ENCODE measurements at places on chromosomes 5 and 9.
A peak's percentile ranks its signal among the peaks of the same experiment; 100 is the strongest.

- DNase-seq = peak; percentile 95
Measured at GRCh38 chr5:34656001-34656699, at the start of gene RAI14. TSS of gene RAI14 (plus strand) at chr5:34656328. CDS start at chr5:34686920, 30,592 bp downstream.

DNA sequence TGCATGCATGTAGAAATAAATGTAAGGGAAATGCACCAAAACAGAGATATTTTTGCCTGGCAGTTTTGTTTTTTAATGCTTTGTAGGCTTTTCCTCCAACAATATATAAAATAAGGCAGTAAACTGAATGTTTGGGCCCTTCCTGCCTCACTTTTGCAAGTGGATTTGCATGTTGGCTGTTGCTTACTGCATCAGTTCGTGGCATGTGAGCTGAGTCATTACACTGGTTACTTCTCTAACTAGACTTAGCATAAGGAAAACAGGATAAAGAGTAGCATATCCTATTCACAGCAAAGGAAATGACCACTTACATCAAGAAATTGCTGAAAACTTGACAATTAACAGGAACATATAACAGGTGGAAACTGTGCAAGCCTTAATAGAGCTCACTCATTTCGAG lies 113.4 kb downstream of the TLE1 start:
- DNase-seq = peak; percentile 40

GRCh38 chr5:55855509-55855908 lies 4.4 kb downstream of the IL31RA start:
- no peak for DNase-seq

GRCh38 chr9:90078988-90079421 lies 474.2 kb downstream of the GADD45G start:
- no peak for DNase-seq

DNA sequence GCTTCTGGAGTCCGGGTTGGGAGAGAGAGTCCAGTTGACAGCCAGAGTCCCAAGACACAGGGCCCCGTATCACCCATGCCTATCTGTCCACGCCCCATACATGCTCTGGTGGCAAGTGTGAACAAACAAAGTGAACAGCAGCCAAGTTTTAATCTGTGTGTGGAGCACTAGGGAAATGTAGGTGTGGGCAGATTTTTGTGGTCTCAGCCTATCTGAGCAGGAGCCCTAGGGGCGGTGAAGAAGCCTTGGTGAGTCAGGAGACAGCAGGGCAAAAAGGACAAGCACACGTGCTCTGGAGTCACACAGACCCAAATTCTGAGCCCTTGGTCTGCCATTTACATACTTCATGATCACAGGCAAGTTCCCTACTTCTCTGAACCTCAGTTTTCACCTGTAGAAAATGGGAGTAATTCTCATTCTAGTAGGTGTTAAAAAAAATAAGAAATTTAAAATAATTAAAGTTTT lies 23.2 kb downstream of the EGR1 start:
- DNase-seq = peak; percentile 41

GRCh38 chr5:157398305-157398704 lies 61.7 kb upstream of the NIPAL4 start:
- no peak for DNase-seq

Data from adipocyte (in vitro differentiated cells).